Stimulated activated CD4-positive, alpha-beta T cell treated with anti-CD3 and anti-CD28 coated beads, Interleukin-12 subunit alpha, Interleukin-12 subunit beta, amount 100 ng/mL, for 48 hours (primary cell): ENCODE measurements at places on chromosomes 3 and 15.

- no peak for DNase-seq
Observed at GRCh38 chr15:50676799-50677483, 9.7 kb downstream of the TRPM7 start.

GRCh38 chr15:65335278-65336055 lies 31.0 kb downstream of the RNU5B-1 start:
- DNase-seq = no peak

- DNase-seq = no peak
Observed at GRCh38 chr15:40846841-40847222, 3.0 kb downstream of the SPINT1 start.

- DNase-seq = no peak
Observed at GRCh38 chr3:182366746-182367145, 426.6 kb upstream of the ATP11B start.

- no peak for DNase-seq
Observed at GRCh38 chr15:52008698-52009434, 10.2 kb upstream of the MAPK6 start.

DNA sequence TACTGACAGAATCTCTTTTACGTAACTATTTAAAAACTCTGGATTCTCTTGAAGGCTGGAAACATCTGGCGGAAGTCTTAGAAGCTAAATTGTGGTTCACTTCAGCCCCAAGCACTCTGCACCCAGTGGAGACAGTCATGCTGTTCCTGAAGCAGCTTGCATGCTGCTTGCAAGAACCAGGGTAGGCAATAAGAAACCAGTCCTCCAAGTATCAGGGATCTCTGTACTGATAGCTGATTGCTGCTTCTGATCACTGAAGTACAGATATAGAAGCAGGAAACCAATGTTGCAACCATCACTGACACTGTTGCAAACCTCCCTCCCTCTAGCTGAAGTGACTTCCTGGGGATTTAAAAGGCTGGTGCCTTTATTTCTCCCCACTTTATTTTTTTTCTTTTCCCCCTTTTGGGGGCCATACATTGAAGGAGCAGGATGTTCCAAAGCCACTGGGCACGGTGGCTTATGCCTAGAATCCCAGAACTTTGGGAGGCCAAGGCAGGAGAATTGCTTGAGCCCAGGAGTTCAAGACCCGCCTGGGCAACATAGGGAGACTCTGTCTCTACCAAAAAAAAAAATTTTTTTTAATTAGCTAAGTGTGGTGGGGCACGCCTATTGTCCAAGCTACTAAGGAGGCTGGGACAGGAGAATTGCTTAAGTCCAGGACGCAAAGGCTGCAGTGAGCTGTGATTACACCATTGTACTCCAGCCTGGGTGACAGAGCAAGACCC lies 15.3 kb downstream of the SPCS1 start:
- DNase-seq = no peak
